Right lung (tissue), 10 donors: ENCODE measurements at places on chromosomes 6 and 20. TPM values are rescaled to one million over a fixed set of nuclear protein-coding genes. Genes with fewer than 3 reads are reported as not detected.

Gene CBLN4
- 0.22 TPM for polyA plus RNA-seq

Gene TP53TG5
- 1.4 TPM for polyA plus RNA-seq

DNA sequence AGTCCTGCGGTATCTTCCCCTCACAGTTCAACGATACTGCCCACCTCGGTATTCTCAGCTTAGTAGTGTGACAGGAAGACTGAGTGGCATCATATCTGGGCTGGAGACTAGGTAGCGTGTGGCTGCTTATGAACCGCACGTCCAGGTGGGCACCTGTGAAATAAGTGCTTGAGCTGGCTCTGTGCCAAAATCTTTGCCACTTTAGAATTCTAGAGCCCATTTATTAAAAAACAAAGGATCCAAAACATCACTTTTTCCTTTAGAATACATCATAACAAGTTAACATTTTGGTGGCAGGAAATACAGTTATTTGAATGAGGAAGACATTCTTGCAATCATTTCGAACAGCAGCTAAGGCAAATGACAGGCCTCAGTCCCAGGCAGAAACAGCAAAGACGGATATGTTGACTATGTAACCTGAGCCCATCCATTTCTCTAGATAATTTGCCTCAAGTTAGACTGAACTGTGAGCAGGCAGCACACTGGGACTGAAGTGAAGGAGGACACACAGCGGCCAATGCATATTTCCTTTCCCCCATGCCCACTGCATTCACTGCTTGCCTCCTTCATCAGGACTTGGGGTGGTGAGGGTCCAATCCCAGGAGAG, 136.6 kb downstream of the GMDS start:
- DNase-seq: no peak

DNA sequence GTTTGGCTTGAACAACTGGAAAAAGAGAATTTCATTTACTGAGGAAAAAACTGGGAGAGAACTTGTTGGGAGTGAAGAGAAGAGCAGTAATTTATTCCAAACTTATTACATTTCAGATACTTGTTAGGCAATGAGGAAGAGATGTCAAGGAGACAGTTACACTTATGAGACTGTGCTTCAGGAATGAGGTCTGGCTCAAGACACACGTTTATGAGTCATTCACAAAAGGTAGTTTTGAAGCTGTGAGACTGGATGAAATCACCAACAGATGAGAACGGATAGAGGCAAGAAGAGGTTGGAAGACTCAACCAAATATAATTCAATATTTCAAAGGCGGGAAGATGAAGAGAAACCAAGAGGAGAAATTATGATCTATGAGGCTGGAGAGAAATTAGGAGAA, 70.6 kb upstream of the DEFB112 start:
- DNase-seq: no peak

- peak; percentile 38 for DNase-seq
Measured at GRCh38 chr6:46097366-46097765, 32.4 kb upstream of the ENPP4 start.

GRCh38 chr6:158037021-158037420, 55.4 kb downstream of the SYNJ2 start:
- DNase-seq: no peak

- DNase-seq: no peak
Measured at GRCh38 chr6:115485400-115485799, 575.3 kb downstream of the FRK start.
